ENCODE measurements at places on chromosomes 11 and 22.

DNA sequence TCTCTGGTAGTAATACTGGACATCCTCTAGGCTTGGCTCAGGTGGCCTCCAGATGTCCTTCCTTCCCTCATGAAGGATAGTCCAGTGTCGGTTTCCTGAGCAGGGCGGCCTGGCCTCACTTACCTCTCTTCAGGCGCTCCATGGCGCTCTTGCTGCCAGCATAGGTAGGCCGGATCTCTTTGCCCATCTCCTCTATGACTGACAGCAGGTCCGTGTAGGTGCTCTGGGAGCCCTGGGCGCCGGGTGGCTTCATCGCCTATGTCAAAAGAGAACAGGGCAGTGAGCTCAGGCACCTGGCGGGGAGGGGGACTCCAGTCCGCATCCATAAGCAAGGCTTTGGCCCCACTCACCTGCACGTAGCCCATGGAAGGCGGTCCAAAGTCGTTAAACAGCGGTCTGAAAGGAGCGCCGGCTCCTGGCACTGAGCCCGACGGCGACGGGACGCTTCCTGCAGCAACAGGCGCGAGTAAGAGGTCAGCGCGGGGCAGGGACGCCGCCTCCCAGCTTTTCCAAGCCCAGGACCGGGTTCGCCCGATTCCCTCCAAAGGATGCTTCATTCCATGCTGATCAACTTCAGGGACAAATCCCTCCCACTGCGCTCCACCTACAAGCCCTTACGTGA is 609 bp downstream of the CDK2AP2 start:
- DNase-seq: no peak

DNA sequence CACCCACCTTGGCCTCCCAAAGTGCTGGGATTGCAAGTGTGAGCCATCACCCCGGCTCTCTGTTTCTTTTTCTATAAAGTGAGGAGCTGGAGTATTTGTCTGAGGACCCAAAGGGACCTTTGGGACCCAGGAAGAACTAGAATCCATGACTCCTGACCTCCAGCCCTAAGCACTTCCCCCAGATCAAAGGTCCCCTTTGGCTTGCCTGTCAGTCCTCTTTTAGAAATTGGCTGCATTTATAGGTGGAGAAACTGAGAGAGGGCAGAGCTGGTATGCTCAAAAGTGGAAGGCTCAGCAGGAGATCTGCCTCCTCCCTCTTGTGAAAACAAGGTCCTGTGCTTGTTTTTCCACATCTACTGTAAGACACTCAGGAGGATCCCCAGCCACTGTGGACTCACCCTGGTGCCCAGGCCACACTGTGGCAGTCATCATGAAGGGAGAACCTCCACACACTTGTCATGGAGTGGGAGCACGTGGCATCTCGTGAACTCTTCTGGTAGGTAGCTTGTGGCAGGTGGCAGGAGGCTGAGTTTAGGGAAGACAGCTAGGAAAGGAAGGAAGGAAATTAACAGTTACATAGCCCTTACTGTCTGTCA is 12.4 kb upstream of the PLEKHA7 start:
- DNase-seq: no peak

- no peak for DNase-seq
Observed at GRCh38 chr11:124938970-124939369, 3.1 kb upstream of the HEPACAM start.

DNA sequence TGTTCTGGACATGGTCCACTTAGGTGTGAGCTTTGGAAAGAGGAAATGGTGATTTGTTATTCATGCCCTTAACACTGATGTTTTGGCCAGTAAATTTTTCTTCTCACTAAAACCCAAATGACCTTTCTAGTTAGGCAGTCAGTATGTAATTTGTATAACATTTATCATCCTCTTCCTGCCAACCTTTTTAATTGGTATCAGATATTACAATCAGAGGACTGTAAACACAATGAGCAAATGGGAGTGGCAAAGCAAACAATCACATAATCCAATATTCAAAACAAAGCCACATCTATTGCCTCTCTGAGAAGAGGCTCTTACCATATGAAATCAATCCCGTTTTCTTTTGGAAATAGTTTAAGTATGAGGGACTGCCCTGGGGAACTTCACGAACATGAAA is 49.1 kb downstream of the BBOX1 start:
- DNase-seq: no peak
